Stimulated activated CD8-positive, alpha-beta memory T cell treated with anti-CD3 and anti-CD28 coated beads, Interleukin-2, amount 100 ng/mL, for 1 hour (primary cell): ENCODE measurements at places on chromosomes 7 and 10.

- DNase-seq, result no peak
Observed at GRCh38 chr10:112872728-112873127, 77.3 kb upstream of the TCF7L2 start.

DNA sequence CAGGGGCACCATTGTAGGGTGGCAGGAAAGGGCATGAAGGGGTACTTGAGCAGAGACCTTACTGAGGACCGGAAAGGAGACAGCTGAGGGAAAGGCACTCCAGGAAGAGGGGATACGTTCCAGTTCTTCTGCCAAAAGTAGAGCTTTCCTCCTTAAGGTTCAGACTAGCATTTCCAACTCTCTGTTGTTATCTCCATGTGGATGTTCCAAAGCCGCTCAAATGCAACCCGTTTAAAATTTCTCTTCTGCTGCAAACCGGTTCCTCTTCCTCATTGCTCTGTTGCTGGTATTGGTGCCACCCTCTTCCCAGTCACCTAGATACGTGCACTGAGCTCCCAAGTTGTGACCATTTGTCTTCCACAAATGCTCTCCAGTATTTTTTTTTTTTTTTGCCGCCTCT, 47.5 kb downstream of the TMEM209 start:
- no peak for DNase-seq

DNA sequence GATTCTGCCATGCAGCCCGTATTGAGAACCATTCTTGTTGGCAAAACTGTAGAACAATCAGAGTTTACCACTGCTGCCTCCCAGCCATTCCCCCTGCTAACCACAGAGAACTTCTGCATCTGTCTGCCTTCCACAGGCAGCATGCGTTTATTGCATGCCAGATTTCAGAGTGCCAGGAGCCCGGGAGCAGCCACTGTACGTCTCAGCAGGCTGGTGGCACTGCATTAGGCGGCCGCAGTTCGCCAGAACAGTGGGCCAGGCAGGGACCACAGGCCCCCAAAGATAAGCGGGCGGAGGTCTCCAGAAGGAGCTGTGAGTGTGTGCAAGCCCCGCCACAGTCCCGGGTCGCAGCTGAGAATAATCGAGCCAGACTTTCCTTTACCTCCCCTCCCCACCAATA, 31.8 kb downstream of the ZNF467 start:
- no peak for DNase-seq

DNA sequence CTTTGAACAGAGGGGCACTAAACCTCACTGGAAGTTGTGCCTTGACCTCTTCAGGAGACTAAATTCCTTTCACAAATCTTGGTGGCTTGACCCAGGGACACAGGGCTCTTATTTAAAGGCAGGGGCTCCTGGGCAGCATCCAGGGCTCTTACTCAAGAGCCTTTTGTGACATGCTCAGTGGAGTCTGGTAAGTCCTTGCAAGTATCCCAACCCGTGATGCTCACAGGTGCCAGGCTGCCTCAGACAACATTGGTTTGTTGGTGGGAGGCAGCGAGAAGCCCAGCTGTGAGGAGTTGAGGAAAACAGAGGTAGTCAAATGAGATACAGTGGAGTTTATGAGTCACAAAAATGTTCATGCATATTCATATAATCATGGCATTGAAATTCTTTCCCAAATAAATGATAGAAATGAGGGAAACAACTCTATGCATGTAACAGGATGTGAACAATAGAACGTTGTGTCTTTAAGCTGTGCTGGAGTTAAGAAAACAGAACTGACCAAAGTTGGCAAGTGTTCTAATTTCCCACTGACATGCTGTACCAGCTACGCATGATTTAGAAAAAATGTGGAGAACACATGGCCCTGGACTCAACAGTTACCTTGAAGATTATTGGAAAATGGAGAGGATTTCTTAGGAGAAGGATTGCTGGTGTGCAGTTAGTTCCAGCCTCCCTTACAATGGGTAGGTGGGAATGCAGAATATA, 654.5 kb upstream of the COBL start:
- no peak for DNase-seq

DNA sequence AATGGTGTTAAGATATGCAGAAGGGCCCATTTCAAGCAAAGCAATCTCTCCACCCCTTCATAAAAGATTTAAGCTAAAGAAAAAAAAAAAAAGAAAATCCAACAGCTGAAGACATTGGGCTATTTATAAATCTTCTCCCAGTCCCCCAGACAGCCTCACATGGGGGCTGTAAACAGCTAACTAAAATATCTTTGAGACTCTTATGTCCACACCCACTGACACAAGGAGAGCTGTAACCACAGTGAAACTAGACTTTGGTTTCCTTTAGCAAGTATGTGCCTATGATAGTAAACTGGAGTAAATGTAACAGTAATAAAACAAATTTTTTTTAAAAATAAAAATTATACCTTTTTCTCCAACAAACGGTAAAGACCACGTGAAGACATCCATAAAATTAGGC, 28.6 kb downstream of the PPP3CB start:
- DNase-seq, result no peak

GRCh38 chr10:3460420-3461128, 288.0 kb upstream of the PITRM1 start:
- DNase-seq, result no peak

- DNase-seq, result no peak
Observed at GRCh38 chr7:129470411-129470810, 31.9 kb upstream of the SMKR1 start.

- no peak for DNase-seq
Observed at GRCh38 chr10:109846832-109847231, 76.5 kb downstream of the XPNPEP1 start.

GRCh38 chr10:4686644-4686996, 139.4 kb upstream of the AKR1E2 start:
- DNase-seq, result no peak

DNA sequence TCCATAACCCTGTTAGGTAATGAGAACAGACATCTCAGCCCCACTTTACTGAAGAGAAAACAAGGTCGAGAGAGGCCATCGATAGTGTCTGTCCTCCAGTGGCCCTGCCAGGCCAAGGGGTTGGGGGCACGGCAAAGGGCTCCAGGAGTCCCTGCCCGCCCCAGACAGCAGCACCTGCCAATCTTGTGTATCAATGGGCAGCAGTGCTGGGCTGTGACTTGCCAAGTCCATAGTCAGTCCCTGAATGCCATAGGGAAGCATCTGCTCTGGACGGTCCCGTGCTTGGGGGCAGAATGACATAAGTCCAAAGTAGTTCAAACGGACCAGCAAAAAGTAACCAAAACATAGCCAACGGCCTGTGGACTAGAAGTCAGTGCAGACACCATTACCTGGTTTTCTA, 33.2 kb downstream of the DLG5 start:
- no peak for DNase-seq

DNA sequence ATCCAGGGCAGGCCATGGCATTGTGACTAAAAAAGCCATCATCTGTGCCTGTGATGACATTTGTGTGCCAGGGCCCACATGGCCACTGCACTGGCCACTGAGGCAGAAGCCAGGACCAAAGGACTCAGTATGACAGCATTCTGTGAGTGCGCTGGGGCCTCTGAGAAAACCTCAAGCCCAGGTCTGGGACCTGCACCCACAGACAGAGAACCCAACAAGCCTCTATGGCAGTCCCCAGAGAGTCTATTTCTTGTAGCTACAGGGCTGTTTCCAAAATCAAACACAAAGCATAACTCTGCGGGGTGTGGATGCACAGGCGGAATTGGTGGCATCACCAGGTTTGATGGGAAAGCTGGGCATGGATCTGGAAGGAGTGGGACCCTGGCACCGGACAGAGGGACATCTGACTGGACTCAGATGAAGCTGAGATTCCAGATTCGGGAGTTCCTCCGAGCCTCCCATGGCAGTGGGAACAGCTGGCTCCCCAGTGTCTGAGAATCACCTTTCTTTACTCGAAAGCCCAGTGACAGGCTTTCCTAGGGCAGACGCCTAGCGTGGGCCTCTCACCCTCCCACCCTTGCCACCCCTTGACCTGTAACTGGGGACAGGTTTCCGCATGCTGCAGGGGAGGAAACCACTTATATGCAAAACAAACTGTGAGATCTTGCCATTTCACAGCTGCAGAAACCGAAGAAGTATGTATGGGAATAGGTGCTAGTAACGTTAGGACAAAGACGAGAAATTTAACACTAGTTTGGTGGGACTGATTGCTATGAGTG, 70.6 kb upstream of the RHEB start:
- DNase-seq, result no peak

DNA sequence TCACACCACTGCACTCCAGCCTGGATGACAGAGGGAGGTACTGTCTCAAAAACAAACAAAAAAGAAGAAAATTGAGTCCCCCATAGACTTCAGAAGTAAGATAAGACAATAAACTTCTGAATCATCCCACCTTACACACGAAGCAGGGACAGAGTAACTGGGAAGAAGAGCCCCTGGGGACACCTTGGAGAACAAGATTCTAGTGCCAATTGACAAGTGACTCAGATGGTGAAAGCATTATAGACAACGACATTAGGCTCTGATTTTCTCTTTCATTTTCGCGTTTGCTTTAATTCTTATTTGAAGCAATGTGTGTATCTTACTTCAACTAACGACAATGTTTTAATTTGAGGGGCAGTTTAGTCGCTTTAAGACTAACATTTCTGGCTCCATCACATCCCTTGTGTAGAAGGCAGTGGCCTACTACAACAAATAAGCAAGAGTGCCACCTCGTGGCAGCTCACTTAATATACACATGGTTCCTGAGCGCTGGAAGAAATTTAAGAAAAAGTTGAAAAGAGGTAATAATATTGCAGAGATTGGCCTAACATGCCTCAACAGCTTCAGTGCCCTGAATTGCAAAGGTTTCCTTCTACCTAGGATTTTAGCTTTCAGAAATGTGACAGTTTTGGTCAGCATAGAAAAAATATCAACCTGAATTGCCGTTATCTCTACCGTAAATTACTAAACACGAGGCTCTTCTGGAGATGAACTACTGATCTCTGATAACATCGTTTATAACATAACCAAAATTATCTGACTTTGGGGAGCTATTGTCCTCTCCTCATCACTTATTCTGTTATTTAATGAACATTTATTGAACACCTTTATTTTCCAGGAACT, 36.7 kb downstream of the ASNS start:
- peak; percentile 33 for DNase-seq

GRCh38 chr7:93601363-93601762, 26.8 kb upstream of the CALCR start:
- DNase-seq, result no peak

GRCh38 chr7:8433477-8434289, at the start of gene NXPH1:
NXPH1 (plus strand) TSS chr7:8433609.
- no peak for DNase-seq

- DNase-seq, result no peak
Observed at GRCh38 chr10:24097751-24098207, 111.2 kb upstream of the KIAA1217 start.

GRCh38 chr7:2814946-2815874, 28.9 kb downstream of the GNA12 start:
- no peak for DNase-seq
